IMR-90 (cell line): ENCODE measurements at places on chromosomes 1 and 21. TPM values are rescaled to one million over a fixed set of nuclear protein-coding genes. Genes with fewer than 3 reads are reported as not detected.

OR2L8 gene
- total RNA-seq = not detected in 2 replicates

GRCh38 chr1:207645635-207646081 lies 725 bp downstream of the CR1L start:
- no peak for DNase-seq

DNA sequence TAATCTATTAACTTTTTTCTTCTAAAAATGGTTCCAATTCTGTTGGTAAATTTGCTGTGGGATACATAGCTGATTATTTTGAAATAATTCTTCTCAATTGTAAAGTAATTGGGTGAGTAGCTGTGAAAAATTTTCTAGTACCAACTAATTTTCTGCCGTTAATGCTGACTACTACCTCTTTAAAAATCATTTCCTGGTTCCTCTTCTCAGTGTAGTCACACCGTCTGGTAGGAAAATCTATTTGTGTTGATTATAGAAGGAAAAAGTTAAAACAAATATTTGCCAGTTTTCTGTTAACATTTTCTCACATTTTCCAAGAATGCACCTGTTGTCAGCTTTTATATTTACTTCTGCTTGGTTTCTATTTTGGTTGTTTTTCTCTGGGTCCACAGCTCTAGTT lies 82.0 kb downstream of the MAP3K21 start:
- DNase-seq = no peak

DNA sequence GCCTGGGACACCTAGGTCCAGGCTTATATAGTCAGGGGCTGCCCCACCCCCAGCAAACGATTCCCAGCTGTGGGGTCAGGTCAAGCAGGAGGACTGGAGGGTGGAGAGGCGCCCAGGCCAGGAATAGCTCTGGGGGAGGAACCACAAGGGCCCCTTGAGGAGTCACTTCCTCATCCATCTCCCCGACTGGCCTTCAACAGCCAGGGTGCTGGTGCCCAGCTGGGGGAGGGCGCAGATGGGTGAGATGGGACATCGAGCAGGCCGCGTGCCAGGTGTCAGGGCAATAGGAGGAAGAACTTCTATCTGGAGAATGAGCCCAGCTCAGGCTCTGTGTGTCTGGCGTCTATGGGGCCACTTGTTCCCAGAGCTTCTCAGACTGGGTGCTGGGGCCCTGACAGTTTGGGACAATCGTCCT lies 208 bp upstream of the MYBPH start:
- no peak for DNase-seq
